Hair follicular keratinocyte (primary cell): ENCODE measurements at places on chromosomes 1 and 21. TPM values are rescaled to one million over a fixed set of nuclear protein-coding genes. Genes with fewer than 3 reads are reported as not detected.

ZRANB2 gene
- total RNA-seq: 23.4 and 32.4 TPM in 2 replicates

MYBPH gene
- total RNA-seq: not detected in 2 replicates

PLPPR4 gene
- total RNA-seq: not detected in 2 replicates

IVL gene
- total RNA-seq: 5.2 and 10.2 TPM in 2 replicates

DIO1 gene
- total RNA-seq: not detected in 2 replicates

KCND3 gene
- total RNA-seq: 0.08 and 0.55 TPM in 2 replicates

GBP6 gene
- total RNA-seq: 0.61 and 1.3 TPM in 2 replicates

C1orf141 gene
- not detected in 2 replicates for total RNA-seq

MRAP gene
- not detected in 2 replicates for total RNA-seq

GCSAML gene
- total RNA-seq: not detected in 2 replicates

ETNK2 gene
- 5.8 and 22.0 TPM in 2 replicates for total RNA-seq

KIAA1614 gene
- 1.3 and 3.4 TPM in 2 replicates for total RNA-seq

PDC gene
- not detected in 2 replicates for total RNA-seq

PADI4 gene
- not detected in 2 replicates for total RNA-seq

HPDL gene
- 1.5 and 5.8 TPM in 2 replicates for total RNA-seq

VPS13D gene
- total RNA-seq: 19.7 and 38.4 TPM in 2 replicates

IFFO2 gene
- 44.7 and 54.9 TPM in 2 replicates for total RNA-seq

SYTL1 gene
- total RNA-seq: 28.9 and 71.5 TPM in 2 replicates

FAM177B gene
- not detected in 2 replicates for total RNA-seq

SERTAD4 gene
- total RNA-seq: 0.70 and 2.2 TPM in 2 replicates

DUSP23 gene
- 53.3 and 54.1 TPM in 2 replicates for total RNA-seq

C4BPA gene
- total RNA-seq: not detected in 2 replicates

BNIPL gene
- total RNA-seq: 1.2 and 7.6 TPM in 2 replicates

SLC5A9 gene
- not detected in 2 replicates for total RNA-seq

ATP1A2 gene
- not detected in 2 replicates for total RNA-seq

DESI2 gene
- 41.1 and 42.8 TPM in 2 replicates for total RNA-seq

NR1I3 gene
- not detected in 2 replicates for total RNA-seq

CELA2A gene
- not detected in 2 replicates for total RNA-seq

LHX8 gene
- total RNA-seq: not detected in 2 replicates

CCDC17 gene
- total RNA-seq: 0.23 and 0.78 TPM in 2 replicates

SLC1A7 gene
- total RNA-seq: not detected in 2 replicates

REN gene
- not detected in 2 replicates for total RNA-seq

PCNT gene
- total RNA-seq: 15.4 and 17.3 TPM in 2 replicates

SMIM1 gene
- 11.9 TPM in 1 of 2 replicates, not detected in the other for total RNA-seq

CASQ2 gene
- total RNA-seq: not detected in 2 replicates

RNF186 gene
- not detected in 2 replicates for total RNA-seq

LYPD8 gene
- not detected in 2 replicates for total RNA-seq

MAB21L3 gene
- total RNA-seq: 0.84 TPM in 1 of 2 replicates, not detected in the other

TRABD2B gene
- total RNA-seq: 0.08 TPM in 1 of 2 replicates, not detected in the other

DCAF8 gene
- total RNA-seq: 32.4 and 35.5 TPM in 2 replicates

PDE4B gene
- 0.42 and 0.62 TPM in 2 replicates for total RNA-seq

AUNIP gene
- total RNA-seq: 5.2 and 9.2 TPM in 2 replicates

ZNF697 gene
- total RNA-seq: 7.2 and 8.9 TPM in 2 replicates

CRYAA gene
- total RNA-seq: not detected in 2 replicates

DNAJC8 gene
- 50.2 and 68.2 TPM in 2 replicates for total RNA-seq

LMOD1 gene
- 0.08 TPM in 1 of 2 replicates, not detected in the other for total RNA-seq

GJA5 gene
- 0.55 and 2.7 TPM in 2 replicates for total RNA-seq

ASCL5 gene
- total RNA-seq: not detected in 2 replicates

KCNT2 gene
- 0.08 TPM in 1 of 2 replicates, not detected in the other for total RNA-seq

PLA2G2F gene
- not detected in 2 replicates for total RNA-seq

LCE1B gene
- 0.11 TPM in 1 of 2 replicates, not detected in the other for total RNA-seq

NID1 gene
- total RNA-seq: 4.6 and 8.4 TPM in 2 replicates

AIM2 gene
- not detected in 2 replicates for total RNA-seq

TMEM167B gene
- 10.5 and 16.9 TPM in 2 replicates for total RNA-seq

CD247 gene
- not detected in 2 replicates for total RNA-seq

CA6 gene
- not detected in 2 replicates for total RNA-seq

AVPR1B gene
- not detected in 2 replicates for total RNA-seq

FRRS1 gene
- 8.5 and 11.7 TPM in 2 replicates for total RNA-seq
